Natural killer cell (primary cell): ENCODE measurements at places on chromosomes 4 and X. TPM values are rescaled to one million over a fixed set of nuclear protein-coding genes. Genes with fewer than 3 reads are reported as not detected.
A peak's percentile ranks its signal among the peaks of the same experiment; 100 is the strongest.

GRCh38 chrX:103539695-103540094 is 20.4 kb upstream of the RAB40A start:
- H3K27me3 ChIP-seq = no peaks in the 10 kb centered on the region
- DNase-seq = no peak
- H3K4me1 ChIP-seq = no peaks in the 10 kb centered on the region
- no peak overlapping the region for H3K27ac ChIP-seq
- no peak overlapping the region for H3K4me3 ChIP-seq

STEEP1 gene
- total RNA-seq = 29.2 TPM

- H3K4me1 ChIP-seq = no peaks in the 10 kb centered on the region
- no peak overlapping the region for H3K27ac ChIP-seq
- no peaks in the 10 kb centered on the region for H3K27me3 ChIP-seq
- no peak overlapping the region for H3K4me3 ChIP-seq
- H3K36me3 ChIP-seq = no peaks in the 10 kb centered on the region
- no peak for DNase-seq
These were observed 503.6 kb downstream of the IL1RAPL1 start for GRCh38 chrX:29090811-29091210.

GRCh38 chr4:1375761-1376322 is 28.8 kb downstream of the UVSSA start:
- no peak for DNase-seq
- H3K4me3 ChIP-seq = no peak overlapping the region
- H3K27me3 ChIP-seq = no peaks in the 10 kb centered on the region
- peaks cover 15% of the 10 kb centered on the region for H3K36me3 ChIP-seq
- H3K27ac ChIP-seq = no peak overlapping the region
- H3K4me1 ChIP-seq = no peaks in the 10 kb centered on the region

- H3K4me1 ChIP-seq = no peaks in the 10 kb centered on the region
- no peak overlapping the region for H3K27ac ChIP-seq
- DNase-seq = no peak
- H3K27me3 ChIP-seq = no peaks in the 10 kb centered on the region
These were observed 355.1 kb downstream of the HS3ST1 start for GRCh38 chr4:11073621-11074051.

GRCh38 chr4:16351161-16351560 is 124.9 kb upstream of the TAPT1 start:
- no peaks in the 10 kb centered on the region for H3K27me3 ChIP-seq
- no peak overlapping the region for H3K4me3 ChIP-seq
- no peaks in the 10 kb centered on the region for H3K36me3 ChIP-seq
- no peak overlapping the region for H3K27ac ChIP-seq
- DNase-seq = no peak
- no peaks in the 10 kb centered on the region for H3K4me1 ChIP-seq

- peaks cover 6% of the 10 kb centered on the region for H3K36me3 ChIP-seq
- H3K4me1 ChIP-seq = peaks cover 10% of the 10 kb centered on the region
- no peak overlapping the region for H3K27ac ChIP-seq
- H3K4me3 ChIP-seq = no peak overlapping the region
- H3K27me3 ChIP-seq = no peaks in the 10 kb centered on the region
These were observed 18.2 kb upstream of the TLR1 start for GRCh38 chr4:38822748-38823303.

GRCh38 chrX:136710325-136710951 is 62.5 kb downstream of the CD40LG start:
- no peaks in the 10 kb centered on the region for H3K4me1 ChIP-seq
- peaks cover 27% of the 10 kb centered on the region for H3K36me3 ChIP-seq
- H3K27ac ChIP-seq = peak overlapping the region; percentile 59
- DNase-seq = no peak
- H3K27me3 ChIP-seq = no peaks in the 10 kb centered on the region

OTC gene
- total RNA-seq = not detected

HTR2C gene
- not detected for total RNA-seq

GJB1 gene
- total RNA-seq = not detected

DNA sequence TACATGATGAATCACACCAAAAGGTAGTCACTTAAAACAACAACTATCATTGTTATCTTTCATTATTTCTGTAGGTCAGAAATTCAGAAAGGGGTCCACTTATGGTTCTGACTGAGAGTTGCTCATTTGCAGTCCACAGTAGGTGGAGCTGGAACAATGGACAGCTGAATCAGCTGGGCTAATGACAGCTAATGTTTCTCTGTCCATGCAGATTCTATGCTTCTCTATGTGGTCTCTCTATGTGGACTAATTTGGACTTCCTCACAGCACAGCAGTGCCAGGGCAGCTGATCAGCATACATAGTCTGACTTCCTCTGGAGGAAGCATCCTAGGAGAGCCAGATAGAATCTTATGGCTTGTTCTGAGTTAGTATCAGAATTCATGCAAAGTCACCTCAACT is 131.7 kb upstream of the INTU start:
- no peaks in the 10 kb centered on the region for H3K27me3 ChIP-seq
- no peaks in the 10 kb centered on the region for H3K36me3 ChIP-seq
- DNase-seq = no peak
- H3K4me3 ChIP-seq = no peak overlapping the region

DNA sequence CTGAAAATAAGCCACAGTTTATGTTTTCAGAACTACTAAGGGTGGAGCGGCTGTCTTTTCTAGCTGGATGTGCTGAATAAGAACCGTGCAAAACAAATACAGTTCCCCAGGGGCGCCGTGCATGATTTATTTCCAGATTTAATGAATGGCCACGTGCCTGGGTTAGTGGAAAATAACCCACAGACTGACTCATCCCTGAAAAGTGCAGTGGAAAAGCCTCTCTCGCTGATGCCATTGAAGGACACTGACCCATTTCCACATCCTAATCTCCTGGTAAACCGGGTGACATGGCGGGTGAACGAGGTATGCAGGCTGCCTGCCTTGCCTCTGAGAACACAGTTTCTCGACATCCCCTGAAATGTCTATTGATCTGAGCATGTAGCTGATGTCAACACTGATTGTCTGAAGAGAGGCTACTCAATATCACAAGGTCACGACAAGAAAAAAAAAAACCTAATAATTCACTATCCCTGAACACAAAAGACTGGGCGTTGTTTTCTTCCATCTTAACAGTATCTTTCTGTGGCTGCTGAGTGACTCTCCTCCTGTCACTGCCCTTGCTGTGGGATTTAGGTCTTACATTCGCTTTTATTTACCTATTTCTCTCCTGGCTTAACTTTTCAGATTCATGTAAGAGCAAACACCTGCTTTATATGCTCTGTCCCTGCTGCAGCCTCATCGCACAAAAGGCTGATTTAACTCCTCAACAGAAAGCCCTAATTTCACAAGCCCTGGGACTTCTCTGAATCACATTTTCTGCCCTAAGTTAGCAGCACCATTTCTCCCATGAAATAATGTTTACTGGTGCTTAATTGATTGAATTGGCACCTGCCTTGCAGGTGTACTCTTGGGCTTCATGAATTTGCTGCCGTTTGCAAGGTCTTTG is 76.9 kb upstream of the SCOC start:
- no peaks in the 10 kb centered on the region for H3K4me1 ChIP-seq
- H3K27ac ChIP-seq = no peak overlapping the region
- DNase-seq = no peak

DNA sequence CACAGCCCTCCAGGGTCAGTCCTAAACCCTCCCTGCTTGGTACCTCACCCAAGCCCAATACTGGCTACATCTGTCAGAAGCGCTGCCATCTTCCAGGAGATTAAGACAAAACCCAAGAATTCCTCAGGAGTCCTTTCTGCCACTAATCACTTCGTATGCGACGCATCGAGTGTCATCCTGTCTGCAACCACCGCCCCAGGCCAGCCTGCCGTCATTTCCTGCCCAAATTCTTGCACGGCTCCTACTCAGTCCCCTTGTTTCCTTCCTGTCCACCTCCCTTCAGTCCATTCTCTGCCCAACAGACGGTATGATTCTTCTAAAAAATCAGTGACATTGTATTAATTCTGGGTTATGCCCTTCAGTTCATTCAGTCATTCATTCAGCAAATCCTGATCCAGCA is 113.6 kb downstream of the NFKB1 start:
- DNase-seq = peak; percentile 66
- peak overlapping the region; percentile 34 for H3K4me3 ChIP-seq
- peak overlapping the region; percentile 82 for H3K27ac ChIP-seq
- no peaks in the 10 kb centered on the region for H3K27me3 ChIP-seq
